Dorsolateral prefrontal cortex (tissue), 122 donors: ENCODE measurements at places on chromosomes 11 and 22. TPM values are rescaled to one million over a fixed set of nuclear protein-coding genes. Genes with fewer than 3 reads are reported as not detected.

The DCHS1 gene
- 18.7 TPM for total RNA-seq

DNA sequence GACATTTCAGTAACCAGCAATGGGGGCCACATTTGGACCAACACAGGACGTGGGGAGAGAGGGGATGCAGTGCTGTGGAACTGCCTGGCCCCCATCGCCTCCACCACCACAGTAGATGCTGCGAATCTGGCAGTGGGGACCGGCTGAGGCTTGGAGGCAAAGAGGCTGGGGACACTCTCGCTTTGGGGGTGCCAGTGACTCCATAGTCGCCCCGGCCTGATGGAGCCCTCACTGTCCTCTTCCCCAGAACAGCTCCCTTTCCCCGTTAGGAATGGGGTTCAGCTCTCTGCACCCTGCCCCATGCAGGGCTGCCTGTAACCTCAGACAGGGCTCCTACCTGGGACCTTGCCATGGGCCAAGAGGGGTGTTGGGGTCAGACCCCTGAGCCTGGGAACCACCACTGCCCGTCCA is 1.8 kb upstream of the MUC2 start:
- no peak for DNase-seq

The NLRP6 gene
- total RNA-seq, result not detected

DNA sequence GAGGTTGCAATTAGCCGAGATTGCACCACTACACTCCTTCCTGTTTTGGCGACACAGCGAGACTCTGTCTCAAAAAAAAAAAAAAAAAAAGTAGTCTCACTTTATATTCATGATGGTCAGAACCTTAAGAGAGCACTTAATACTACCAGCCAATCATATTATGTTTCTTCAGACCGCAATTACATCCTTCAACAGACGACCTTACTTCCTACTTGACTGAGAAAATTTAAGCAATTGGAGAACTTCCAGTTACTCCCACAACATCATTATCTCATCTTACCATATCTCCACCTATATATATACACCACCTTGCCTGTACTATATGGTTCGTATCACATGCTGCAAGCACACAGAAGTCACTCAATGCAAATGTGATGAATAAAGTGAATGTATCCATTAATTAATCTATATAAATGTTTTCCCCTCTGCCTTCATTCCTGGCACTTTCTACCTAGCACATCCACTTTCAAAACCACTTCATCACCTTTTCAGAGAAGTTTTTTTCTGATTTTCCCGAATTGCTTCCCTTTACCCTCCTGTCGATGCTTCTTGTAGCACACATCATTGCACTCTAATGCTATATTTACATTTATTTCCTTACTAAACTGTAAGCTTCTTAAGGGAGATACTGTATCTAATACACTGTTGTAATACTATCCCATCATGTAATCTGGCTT is 13.8 kb downstream of the ATP5MG start:
- no peak for DNase-seq

- DNase-seq, result no peak
Measured at GRCh38 chr11:74123008-74123448, 47.8 kb downstream of the C2CD3 start.

The SAA2 gene
- total RNA-seq, result 0.98 TPM

DNA sequence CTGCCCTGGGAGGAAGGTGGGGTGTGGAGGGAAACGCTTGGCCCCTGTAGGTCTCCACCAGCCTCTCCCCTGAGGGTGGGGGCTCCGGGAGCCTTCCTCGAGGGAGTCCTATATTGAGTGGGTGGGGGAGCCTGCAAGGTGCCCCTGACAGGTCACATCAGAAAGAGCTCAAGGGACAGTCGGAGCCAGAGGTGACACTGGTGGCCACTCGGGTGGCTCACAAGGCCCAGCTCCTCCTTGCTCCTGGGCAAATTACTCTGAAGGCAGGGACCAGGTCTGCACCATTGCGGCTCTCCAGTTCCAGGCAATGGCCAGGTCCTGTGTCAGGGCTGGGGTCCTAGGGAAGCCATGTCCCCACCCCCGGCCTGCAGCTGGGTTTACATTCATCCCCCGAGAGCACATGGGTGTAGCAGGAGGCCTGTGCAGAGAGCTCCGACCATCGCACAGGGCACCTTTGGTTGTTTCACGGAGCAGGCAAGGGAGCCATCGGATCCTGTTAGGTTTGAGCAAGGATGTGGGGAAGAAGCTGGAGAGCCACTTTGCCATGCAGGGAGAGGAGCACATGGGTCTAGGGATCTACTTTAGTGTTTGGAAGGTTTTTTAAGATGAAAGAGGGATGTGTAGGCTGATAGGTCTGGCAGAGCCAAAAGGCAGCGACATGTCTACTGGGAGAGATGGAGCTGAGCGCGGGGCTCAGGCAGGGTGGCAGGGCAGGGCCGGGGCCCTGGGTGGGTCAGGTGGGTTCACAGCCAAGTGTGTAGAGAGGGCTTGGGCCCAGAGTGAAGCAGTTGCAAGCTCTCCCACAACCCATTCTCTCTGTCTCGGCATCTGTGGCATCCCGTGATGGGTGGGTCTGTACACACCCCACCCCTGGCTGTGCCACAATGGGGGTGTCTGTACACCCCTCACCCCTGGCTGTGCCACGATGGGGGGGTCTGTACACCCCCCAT is 14.8 kb downstream of the CCND1 start:
- no peak for DNase-seq
